ENCODE measurements at places on chromosomes 6 and 20. TPM values are rescaled to one million over a fixed set of nuclear protein-coding genes. Genes with fewer than 3 reads are reported as not detected.
A peak's percentile ranks its signal among the peaks of the same experiment; 100 is the strongest.

GRCh38 chr6:88077305-88077704 lies 29.7 kb downstream of the SPACA1 start:
- DNase-seq: no peak
- H3K4me1 ChIP-seq: no peaks in the 10 kb centered on the region
- no peaks in the 10 kb centered on the region for H3K27me3 ChIP-seq
- no peak overlapping the region for H3K4me3 ChIP-seq
- no peak overlapping the region for H3K27ac ChIP-seq
- no peaks in the 10 kb centered on the region for H3K36me3 ChIP-seq

- H3K4me3 ChIP-seq: no peak overlapping the region
- H3K27ac ChIP-seq: no peak overlapping the region
- H3K27me3 ChIP-seq: no peaks in the 10 kb centered on the region
- peaks cover 27% of the 10 kb centered on the region for H3K4me1 ChIP-seq
- DNase-seq: no peak
- no peaks in the 10 kb centered on the region for H3K36me3 ChIP-seq
These were observed 2.9 kb downstream of the COL20A1 start for GRCh38 chr20:63295846-63296245.

The OPRM1 gene
- not detected for total RNA-seq

The HAO1 gene
- total RNA-seq: not detected

DNA sequence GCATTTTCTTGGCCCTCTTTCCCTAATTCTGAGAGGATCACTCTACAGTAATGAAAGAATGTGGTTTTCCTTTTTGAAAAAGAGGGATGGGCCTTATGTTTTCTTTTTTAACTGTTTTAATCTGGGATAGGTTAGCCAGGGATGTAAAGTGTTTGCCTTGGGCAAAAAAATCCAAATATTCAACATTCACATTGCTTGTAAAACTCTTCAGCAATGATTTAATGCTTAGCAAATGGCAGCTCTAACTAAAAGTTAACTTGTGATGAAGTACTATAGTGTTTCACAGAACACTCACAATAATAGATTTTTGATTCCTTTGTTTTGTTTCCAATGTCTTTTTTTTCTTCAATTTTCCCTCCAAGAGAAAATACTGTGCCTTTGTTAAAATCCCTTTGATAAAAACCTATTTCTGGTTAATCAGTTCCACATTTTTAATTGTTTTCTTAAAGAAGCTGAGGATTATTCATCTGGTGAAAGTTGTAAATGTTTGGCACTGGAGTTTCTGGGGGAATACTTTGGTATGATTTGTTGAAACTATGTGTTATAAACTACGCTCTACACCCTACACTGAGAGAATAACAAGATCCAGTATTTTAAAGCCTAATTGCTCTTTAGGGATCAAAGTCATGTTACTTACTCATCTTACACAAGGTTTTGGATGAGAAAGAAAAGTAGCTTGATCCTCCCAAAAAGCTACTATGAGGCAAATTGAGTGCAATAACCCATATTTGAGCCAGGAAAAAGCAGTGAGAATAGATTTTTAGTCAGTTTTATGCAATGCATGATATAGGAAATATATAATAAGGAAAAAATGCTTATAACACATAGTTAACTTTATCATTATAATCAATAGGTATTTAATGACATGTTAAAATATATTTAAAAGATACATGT lies 335.8 kb downstream of the EPHA7 start:
- H3K27ac ChIP-seq: no peak overlapping the region
- H3K36me3 ChIP-seq: no peaks in the 10 kb centered on the region
- DNase-seq: no peak
- H3K27me3 ChIP-seq: no peaks in the 10 kb centered on the region
- H3K4me3 ChIP-seq: no peak overlapping the region

GRCh38 chr20:36754656-36755222 lies 8.8 kb upstream of the NDRG3 start:
- no peak overlapping the region for H3K27ac ChIP-seq
- no peaks in the 10 kb centered on the region for H3K4me1 ChIP-seq
- H3K4me3 ChIP-seq: no peak overlapping the region

- H3K4me1 ChIP-seq: peaks cover 25% of the 10 kb centered on the region
- peaks cover 4% of the 10 kb centered on the region for H3K36me3 ChIP-seq
- peak; percentile 68 for DNase-seq
- H3K4me3 ChIP-seq: peak overlapping the region; percentile 15
These were observed 4.1 kb downstream of the NKX2-2 start for GRCh38 chr20:21509597-21510371.

The HLA-DRB5 gene
- total RNA-seq: 1.0 TPM

The LY6G6F gene
- not detected for total RNA-seq

GRCh38 chr20:19783966-19784401 lies 25.9 kb downstream of the RIN2 start:
- no peak overlapping the region for H3K4me3 ChIP-seq
- no peaks in the 10 kb centered on the region for H3K36me3 ChIP-seq
- no peak overlapping the region for H3K27ac ChIP-seq
- no peaks in the 10 kb centered on the region for H3K27me3 ChIP-seq

The SAMD10 gene
- 3.8 TPM for total RNA-seq

DNA sequence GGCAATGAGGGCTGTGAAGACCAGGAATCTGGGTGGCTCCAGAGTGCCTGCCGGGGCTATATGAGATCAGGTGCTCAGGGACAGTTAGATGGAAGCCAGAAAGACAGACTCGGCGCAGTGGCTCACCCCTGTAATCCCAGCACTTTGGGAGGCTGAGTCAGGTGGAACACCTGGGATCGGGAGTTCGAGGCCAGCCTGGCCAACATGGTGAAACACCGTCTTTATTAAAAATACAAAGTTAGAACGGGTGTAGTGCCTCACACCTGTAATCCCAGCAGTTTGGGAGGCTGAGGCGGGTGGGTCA lies 43.4 kb downstream of the BCAS4 start:
- no peaks in the 10 kb centered on the region for H3K36me3 ChIP-seq
- no peaks in the 10 kb centered on the region for H3K4me1 ChIP-seq
- DNase-seq: no peak

DNA sequence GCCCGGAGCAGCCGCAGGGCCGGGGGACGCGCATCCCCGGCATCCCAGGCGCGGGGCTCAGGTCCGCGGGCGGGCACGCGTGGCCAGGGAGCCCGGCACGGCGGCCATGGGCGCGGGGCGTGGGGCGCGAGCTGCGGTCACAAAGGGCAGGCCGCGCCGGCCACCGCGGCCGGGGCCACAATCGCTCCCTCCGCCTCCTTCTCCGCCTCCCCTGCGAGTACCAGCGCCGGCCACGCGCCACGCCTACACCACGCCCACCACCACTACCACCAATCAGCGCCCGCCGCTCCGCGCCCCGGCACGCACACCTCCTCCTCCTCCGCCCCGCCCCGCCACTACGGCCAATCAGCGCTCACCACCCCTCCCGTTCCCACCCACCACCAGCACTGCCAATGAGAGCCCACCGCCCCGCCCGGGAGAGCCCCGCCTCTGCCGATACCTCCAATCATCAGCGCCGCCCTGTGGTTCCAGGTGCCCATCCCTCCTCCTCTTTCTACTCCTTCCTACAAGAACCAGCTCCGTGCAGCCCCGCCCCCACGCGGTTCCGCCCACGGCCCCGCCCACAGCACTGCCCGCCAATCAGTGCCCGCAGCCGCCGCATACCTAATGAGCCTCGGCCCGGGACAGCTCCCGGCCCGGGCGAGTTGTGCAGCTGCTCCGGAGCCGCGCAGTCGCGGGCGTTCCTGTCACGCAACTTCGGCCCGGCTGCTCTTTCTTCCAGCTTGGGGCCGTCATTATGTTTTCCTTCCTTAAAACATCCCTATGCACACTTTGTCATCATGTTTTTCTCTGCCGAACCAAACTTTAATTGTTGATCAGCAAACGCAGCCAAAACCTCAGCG lies at the start of gene RPS6KA2:
TSS of gene RPS6KA2 (minus strand) at position 219 of the 842 bp plus-strand sequence. CDS start 232 bp downstream, outside the sequence.
- H3K4me1 ChIP-seq: peaks cover 7% of the 10 kb centered on the region
- peak; percentile 100 for DNase-seq
- peak within 1 kb of the TSS; percentile 46 for H3K27ac ChIP-seq
- peaks cover 8% of the 10 kb centered on the region for H3K27me3 ChIP-seq
- no peaks in the 10 kb centered on the region for H3K36me3 ChIP-seq

GRCh38 chr6:98844244-98845210 lies 10.2 kb downstream of the POU3F2 start:
- peaks cover 5% of the 10 kb centered on the region for H3K4me1 ChIP-seq
- DNase-seq: peak; percentile 60
- H3K27ac ChIP-seq: no peak overlapping the region
- H3K27me3 ChIP-seq: peaks cover 55% of the 10 kb centered on the region
- peak overlapping the region; percentile 22 for H3K4me3 ChIP-seq

The POPDC3 gene
- total RNA-seq: 3.7 TPM

GRCh38 chr20:2460752-2461424 lies 9.7 kb downstream of the SNRPB start:
- H3K4me1 ChIP-seq: no peaks in the 10 kb centered on the region
- H3K27me3 ChIP-seq: no peaks in the 10 kb centered on the region
- H3K36me3 ChIP-seq: peaks cover 48% of the 10 kb centered on the region
- H3K4me3 ChIP-seq: no peak overlapping the region

DNA sequence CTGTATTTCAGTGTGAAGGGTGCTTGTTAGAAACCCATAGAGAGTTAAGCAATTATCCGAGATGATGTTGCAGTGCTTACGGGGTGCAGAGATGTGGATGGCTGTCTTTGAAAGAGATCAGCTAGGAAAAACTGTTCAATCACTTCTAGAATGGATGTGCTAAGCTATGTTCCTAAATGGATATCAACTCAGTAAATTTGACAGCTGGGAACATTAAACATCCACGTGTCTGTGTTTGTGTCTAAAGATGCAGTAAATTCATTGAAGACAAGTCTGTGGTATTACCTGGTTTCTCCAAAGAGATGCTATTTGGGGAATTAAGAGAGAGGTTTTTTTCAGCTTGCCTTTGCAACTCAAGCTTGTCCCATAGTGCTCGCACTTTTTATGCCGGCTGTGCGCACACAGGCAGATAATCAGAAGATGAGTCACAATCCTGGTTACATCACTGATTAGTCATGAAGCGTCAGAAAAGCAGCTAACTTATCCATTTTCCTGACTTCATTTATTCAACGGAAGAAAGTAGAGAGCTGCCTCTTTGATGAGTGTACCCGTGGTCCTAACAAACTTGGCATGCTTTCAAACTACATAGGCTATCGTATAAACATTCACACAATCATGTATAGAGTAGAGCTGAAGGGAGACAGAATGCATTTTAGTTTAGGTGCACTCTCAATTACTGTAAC lies 691.7 kb upstream of the SLC35B3 start:
- no peaks in the 10 kb centered on the region for H3K27me3 ChIP-seq
- H3K4me1 ChIP-seq: no peaks in the 10 kb centered on the region
- no peak overlapping the region for H3K27ac ChIP-seq
- H3K4me3 ChIP-seq: no peak overlapping the region
- no peaks in the 10 kb centered on the region for H3K36me3 ChIP-seq

The FRK gene
- 0.24 TPM for total RNA-seq

The IL20RA gene
- total RNA-seq: 1.7 TPM

- no peak overlapping the region for H3K4me3 ChIP-seq
- H3K4me1 ChIP-seq: peaks cover 8% of the 10 kb centered on the region
- H3K27me3 ChIP-seq: no peaks in the 10 kb centered on the region
- no peaks in the 10 kb centered on the region for H3K36me3 ChIP-seq
These were observed 129.4 kb downstream of the LY86 start for GRCh38 chr6:6717953-6718352.

DNA sequence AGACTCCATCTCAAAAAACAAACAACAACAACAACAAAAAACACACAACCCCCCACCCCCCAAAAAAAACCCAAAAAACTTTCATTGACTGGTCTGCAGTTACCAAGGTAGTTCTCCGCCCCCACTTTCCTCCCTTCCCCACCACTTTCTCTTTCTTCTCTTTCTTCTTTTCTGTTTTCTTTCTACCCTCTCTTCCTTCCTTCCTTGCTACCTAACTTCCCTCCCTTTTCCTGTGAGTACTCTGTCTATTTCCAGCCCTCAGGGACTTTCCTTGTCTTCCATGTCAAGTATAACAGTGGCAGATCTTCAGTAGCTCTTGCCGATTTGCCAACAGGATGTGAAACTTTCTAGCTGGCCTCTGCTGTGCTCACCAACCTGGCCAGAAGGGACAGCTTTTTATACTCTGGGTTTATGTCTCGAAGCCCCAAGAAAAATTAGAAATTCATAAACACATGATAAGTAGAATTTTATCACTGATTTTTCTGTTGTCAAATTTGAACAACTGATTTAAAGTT lies 399.5 kb downstream of the QKI start:
- H3K4me3 ChIP-seq: no peak overlapping the region
- H3K36me3 ChIP-seq: no peaks in the 10 kb centered on the region
- no peaks in the 10 kb centered on the region for H3K27me3 ChIP-seq
- no peak for DNase-seq
- no peaks in the 10 kb centered on the region for H3K4me1 ChIP-seq
- no peak overlapping the region for H3K27ac ChIP-seq

The PTCHD4 gene
- total RNA-seq: 0.33 TPM

The SLC4A11 gene
- 29.1 TPM for total RNA-seq

The TRIM31 gene
- not detected for total RNA-seq

DNA sequence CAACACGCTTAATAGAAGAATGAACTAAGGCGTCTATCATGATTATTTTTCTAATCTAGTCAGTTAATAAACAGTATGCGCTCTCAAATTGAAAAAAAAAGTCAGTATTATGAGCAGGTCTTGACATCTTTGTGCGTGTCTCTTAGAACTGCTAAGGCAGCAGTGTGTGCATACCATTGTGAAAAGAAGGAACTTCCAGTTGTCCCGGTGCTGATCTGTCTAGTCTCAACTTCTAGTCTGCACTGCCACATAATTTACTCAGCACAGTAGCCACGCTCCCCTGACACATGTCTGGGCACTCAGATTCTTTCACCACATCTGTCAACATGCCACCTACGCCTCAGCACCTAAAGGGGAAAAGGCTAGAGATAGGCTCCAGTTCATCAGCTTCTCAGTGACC lies 61.1 kb upstream of the SPDEF start:
- no peaks in the 10 kb centered on the region for H3K4me1 ChIP-seq
- DNase-seq: no peak
- no peak overlapping the region for H3K4me3 ChIP-seq
- H3K36me3 ChIP-seq: no peaks in the 10 kb centered on the region

The ZNF133 gene
- total RNA-seq: 12.1 TPM

DNA sequence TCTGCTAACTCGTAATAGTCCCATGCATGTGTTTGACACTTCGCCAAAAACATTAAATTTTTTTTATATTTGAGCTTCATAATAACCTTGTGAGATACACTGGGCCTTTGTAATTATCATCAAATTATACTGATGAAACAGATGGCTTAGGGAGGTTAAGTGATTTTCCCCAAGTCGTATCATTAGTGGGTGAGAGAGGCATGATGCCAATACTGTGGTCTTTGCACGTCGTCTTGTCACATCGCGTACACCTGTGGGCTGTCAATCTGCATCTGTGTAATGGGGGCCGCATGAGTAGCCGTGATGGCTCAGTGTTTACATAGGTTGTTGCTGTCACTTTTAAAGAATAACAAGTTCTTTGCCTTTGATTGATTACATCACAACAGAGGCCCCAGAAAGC lies 1.7 kb downstream of the PRL start:
- H3K27me3 ChIP-seq: no peaks in the 10 kb centered on the region
- no peak overlapping the region for H3K27ac ChIP-seq
- no peaks in the 10 kb centered on the region for H3K4me1 ChIP-seq
- no peak overlapping the region for H3K4me3 ChIP-seq

The EEF1A2 gene
- 27.9 TPM for total RNA-seq

The DEFB128 gene
- total RNA-seq: not detected

The PDYN gene
- 0.63 TPM for total RNA-seq

The NNAT gene
- total RNA-seq: 66.8 TPM

- no peak for DNase-seq
- no peaks in the 10 kb centered on the region for H3K36me3 ChIP-seq
These were observed 670.0 kb downstream of the DHX35 start for GRCh38 chr20:39632176-39632575.

The MUCL3 gene
- total RNA-seq: 0.37 TPM

- no peak overlapping the region for H3K27ac ChIP-seq
- no peaks in the 10 kb centered on the region for H3K36me3 ChIP-seq
- no peaks in the 10 kb centered on the region for H3K4me1 ChIP-seq
- no peaks in the 10 kb centered on the region for H3K27me3 ChIP-seq
These were observed 9.7 kb upstream of the FBXL4 start for GRCh38 chr6:98957450-98957849.

The BCAS4 gene
- total RNA-seq: 21.4 TPM

All from H1 (cell line).